Progenitor cell of endocrine pancreas (in vitro differentiated cells): ENCODE measurements at places on chromosomes 2 and 18. TPM values are rescaled to one million over a fixed set of nuclear protein-coding genes. Genes with fewer than 3 reads are reported as not detected.

DNA sequence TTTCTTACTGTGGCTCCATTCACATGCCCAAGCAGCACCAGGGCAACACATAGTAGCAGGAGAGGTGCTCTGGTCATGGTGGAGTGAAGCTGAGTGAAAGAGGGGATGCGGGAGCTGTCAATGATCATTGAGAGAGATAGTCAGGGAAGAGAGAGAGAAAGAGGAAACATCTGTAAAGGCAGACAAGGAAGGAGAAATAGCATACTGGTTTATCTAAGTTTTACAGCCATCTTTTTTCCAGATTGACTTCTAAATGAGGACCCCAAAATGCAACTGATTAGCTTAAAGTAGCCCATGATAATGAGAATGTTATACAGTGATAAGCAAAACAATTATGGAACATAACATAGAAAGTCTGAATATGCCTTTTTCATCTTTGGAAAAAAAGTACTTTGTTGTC, at the start of gene C2orf66:
Gene C2orf66, minus strand, starts transcription at position 96 of the 400 bp plus-strand sequence. Its CDS starts 19 bp downstream, at position 77.
- no peak for DNase-seq

DNA sequence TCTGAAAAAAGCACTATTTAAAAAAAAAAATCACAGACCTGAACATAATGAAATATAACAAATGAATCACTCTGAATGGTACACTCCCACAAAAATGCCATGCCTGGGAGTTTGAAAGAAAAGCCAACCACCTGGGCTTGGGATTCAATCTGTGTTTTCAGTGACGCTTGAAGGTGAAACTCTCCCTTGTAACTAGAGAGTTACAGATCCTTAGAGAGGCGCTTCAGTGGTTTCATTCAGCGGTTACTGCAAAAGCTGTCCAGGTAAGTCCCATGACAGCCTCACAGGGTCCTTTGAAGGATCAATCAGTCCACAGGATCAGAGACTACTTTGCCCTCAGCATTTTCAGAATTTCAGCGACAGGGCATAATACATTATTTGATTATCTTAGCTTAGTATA, 627.3 kb downstream of the IRS1 start:
- DNase-seq: no peak

GRCh38 chr2:1548910-1549673, 135.8 kb downstream of the TPO start:
- DNase-seq: no peak

- DNase-seq: no peak
Observed at GRCh38 chr18:75378376-75379315, 48.9 kb downstream of the SMIM21 start.

DNA sequence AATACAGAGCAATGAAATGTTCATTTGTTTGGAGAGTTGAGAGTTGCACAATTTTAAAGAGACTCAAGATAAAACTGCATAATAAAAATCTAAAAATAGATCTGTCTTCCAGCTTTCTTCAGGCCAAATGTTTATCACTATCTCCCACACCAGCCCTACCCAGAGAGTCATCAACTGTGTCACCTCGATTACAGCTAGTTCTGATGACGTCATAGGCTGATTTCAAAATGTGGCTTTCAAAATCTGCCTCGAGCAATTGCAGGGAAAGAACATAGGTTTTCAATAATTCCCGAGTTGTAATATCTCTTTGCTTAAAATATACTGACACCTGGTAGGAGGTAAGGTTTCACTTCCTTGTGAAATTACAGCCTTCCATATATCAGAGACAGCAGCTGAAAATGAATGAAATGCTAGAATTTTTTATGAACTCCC, 677.6 kb upstream of the ID2 start:
- no peak for DNase-seq

- DNase-seq: no peak
Observed at GRCh38 chr2:31539505-31539904, 41.2 kb downstream of the SRD5A2 start.

DNA sequence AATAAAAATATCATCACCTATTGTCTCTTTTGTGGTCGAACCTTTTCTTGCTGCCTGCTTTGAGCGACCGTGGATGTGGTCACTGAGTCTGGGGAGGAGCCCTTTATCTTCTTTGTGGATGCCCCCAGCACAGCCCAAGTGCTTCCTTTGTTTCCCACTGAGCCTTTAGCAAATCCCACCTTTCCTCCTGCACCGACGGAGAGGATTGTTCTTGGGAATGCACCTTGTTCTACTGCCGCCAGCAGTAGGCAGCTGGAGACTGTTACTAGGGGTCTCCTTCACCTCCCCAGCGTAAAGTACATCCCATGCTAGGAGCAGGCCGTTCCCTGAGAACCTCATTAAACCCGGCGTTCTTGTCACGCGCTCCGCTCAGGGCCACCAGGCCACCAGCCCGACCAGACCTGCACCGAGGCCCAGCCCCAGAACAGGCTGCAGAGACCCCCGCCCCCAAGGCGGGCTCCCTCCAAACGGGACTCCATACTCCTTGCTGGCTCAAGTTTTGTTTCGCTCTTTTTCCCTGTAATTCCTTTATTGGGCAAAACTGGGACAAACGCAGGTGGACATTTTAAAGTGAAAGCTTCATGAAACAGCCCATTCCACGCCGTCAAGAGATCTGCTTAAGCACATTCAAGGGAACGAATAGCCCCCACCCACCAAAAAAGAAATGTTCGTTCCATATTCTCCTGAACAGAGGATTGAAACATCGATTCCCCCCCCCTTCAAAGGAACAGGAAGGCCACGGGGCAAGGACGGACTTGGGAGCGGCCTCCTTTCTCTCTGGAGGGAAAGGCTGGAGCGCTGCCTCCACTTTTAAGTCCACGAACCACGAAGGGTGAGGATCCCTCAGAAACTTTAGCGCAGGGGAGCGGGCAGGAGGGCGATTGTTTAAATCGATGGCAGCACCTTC, 1.1 kb upstream of the MAT2A start:
- peak; percentile 41 for DNase-seq

DNA sequence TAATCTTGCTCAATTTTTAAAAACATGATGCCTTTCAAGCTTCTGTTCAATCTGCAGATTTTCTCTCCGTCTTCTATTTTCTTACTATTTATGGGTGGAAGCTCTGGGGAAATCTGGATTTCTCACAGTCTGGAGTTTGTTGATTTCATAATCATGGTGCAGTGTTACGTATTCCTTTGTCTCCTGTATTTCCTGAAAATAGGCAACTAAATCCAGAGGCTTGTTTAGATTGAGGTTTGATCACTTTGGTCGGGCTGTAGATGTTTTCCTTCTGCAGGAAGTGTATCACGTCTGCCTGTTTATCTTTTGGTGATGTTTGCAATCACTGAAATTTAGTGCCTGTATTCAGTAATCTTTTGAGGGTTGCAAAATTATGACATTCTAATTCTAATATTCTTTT, 487.7 kb downstream of the LRRTM4 start:
- DNase-seq: no peak

DNA sequence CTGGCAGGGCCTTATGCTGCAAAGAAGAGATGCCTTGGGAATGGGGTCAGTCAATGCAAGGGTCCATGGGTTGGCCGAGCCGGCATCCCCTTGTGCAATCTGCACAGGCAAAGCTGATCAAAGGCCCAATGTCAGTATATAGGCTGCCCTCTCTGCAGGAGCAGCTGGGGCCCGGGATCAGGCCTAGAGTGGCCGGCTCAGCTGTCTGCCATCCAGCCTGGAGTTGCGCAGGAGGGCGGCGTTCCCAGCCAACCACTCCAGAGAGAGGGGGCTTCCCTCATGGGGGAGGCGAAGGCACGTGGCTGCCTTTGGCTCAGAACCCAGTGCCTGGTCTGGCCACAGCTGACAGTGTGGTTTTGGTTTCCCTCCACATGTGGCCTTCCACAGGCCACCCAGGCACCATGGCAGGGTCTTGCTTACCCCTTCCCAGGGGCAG, 3.9 kb downstream of the INPP5D start:
- no peak for DNase-seq

Gene CCDC68
- 2.2 and 2.9 TPM in 2 replicates for total RNA-seq

Gene ZDBF2
- total RNA-seq: 41.4 and 42.9 TPM in 2 replicates

Gene DSEL
- total RNA-seq: 5.9 and 6.2 TPM in 2 replicates

Gene NOL4
- total RNA-seq: 5.7 TPM in 2 replicates
